ENCODE measurements at places on chromosomes 2 and 18.

- DNase-seq: no peak
Observed at GRCh38 chr2:146624430-146625160, 1220.2 kb upstream of the ACVR2A start.

- DNase-seq: no peak
Observed at GRCh38 chr18:9594823-9595596, 19.3 kb downstream of the PPP4R1 start.

DNA sequence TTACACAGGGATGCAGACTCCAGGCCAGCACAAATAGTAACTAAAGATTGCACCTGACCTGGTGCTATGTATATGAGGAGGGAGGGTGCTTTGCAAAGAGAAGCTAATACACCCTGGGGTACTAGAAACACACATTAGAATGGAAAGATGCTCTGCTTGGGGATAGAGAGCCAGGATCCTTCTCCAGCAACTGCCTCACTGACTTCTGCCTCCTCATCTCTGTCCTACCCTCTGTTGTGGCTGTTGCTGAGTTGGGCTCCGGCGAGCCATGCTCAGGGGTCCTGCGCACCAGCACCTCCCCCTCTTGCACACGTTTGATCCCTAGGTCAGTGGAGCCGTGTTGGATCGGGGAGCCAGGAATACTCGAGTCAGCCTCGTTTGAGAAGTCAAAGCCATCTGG lies 23.7 kb upstream of the ORC2 start:
- DNase-seq: no peak

- no peak for DNase-seq
Observed at GRCh38 chr2:111897924-111898702, at the start of gene MERTK. Gene MERTK (plus strand): TSS chr2:111898607. CDS start chr2:111898736, 129 bp downstream.

DNA sequence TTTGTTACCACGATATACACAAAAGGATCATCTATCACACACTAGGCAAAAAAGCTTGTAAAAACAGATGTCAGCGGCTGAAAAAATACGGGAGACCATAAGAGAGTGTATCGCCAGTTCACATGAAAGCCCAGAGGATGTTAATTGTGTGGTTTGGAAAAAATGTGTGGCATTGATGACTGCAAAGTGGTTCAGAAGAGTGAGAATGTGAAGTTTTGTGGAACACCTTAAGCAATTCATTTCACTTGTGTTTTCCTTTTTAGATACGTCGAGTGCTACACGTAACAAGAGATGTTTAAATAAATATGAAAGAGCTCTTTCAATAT lies 61.7 kb upstream of the DAPL1 start:
- DNase-seq: no peak

GRCh38 chr2:199273042-199273511 lies 184.7 kb downstream of the SATB2 start:
- DNase-seq: no peak
